ENCODE measurements at places on chromosomes 6 and 20. TPM values are rescaled to one million over a fixed set of nuclear protein-coding genes. Genes with fewer than 3 reads are reported as not detected.

DNA sequence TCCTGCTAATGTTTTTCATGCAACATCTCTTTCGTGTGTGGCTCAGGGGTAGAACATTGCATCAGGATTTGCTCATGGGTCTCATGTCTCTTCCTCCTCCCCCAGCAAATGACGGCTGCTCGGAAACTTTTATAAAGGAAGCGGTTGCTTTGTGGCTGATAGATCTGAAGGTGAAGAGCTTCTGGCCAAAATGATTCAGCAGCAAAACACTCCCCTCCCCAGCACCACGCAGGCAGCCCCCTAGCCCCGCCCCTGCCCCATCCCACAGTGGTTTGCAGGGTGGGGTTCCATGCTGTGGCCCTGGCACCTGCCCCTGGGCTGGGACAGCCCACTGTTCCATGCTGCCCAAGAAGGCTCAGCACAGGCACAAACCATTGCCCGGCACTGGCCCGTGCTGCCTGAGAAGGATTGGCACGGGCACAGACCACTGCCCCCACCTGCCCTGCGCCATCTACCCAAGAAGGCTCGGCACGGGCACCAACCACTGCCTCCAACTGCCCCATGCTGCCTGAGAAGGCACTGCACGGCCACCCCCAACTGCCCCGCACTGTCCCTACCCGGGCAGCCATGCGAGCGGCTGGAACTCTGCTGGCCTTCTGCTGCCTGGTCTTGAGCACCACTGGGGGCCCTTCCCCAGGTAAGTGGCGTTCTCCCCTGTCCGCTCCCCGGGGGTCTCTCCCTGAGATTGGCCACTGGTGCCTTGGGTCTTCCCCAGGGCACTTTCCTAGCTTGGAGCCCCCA is at the start of gene CST7:
CST7 (plus strand) TSS at position 331 of the 741 bp plus-strand sequence; CDS start at position 568, 237 bp downstream.
- no peak for DNase-seq

- DNase-seq, result no peak
Measured at GRCh38 chr20:16848526-16848925, 100.4 kb downstream of the OTOR start.

GRCh38 chr6:107692351-107692750 is 131.8 kb downstream of the SCML4 start:
- DNase-seq, result no peak

Gene BPIFB2
- total RNA-seq, result not detected

- no peak for DNase-seq
Measured at GRCh38 chr6:52779237-52779636, 16.0 kb upstream of the GSTA2 start.

Gene RNF144B
- total RNA-seq, result 23.2 TPM

Gene CRISP3
- 0.80 TPM for total RNA-seq

Gene DSTN
- 142 TPM for total RNA-seq

Gene GTSF1L
- total RNA-seq, result not detected

DNA sequence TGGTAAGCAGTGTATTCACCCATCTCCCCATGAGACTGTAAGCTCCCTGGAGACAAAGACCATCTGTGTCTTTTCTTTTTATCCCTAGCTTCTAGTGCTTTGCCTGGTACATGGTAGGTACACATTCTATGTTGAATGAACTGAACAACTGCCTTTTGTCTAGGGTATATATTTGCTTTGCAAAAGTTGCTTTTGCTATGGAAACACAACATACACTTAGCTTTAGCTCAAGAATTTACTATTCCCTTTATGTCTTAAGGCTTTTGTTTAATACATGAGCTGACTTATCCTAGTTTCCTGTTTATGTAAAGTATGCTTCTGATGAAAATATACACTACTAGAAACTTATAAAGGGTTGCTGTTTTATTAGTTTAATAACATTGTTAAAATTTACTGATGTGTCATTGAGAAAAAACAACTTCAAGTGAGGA is 198.2 kb downstream of the PRL start:
- no peak for DNase-seq

DNA sequence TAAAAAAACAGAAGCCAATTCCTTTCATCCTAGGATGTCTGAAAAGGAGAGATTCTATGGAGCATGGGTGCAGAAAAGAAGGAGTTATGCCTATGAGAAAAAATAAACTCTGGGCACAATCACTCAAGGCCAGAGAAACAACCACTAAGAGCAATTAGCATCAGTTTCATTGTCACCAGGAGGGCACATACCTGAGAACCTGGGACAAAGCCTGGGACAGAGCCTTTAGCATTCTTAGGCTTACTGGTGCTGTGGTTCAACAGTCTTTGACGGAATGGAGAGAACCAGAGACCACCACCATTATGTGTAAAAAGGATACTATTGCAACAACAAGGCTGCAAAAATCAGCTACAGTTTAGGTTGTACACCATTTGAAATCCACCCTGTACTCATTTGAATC is 29.4 kb upstream of the BCKDHB start:
- no peak for DNase-seq

- no peak for DNase-seq
Measured at GRCh38 chr6:144264270-144265060, 20.7 kb upstream of the UTRN start.

GRCh38 chr6:128379577-128379976 is 140.8 kb downstream of the PTPRK start:
- DNase-seq, result no peak

DNA sequence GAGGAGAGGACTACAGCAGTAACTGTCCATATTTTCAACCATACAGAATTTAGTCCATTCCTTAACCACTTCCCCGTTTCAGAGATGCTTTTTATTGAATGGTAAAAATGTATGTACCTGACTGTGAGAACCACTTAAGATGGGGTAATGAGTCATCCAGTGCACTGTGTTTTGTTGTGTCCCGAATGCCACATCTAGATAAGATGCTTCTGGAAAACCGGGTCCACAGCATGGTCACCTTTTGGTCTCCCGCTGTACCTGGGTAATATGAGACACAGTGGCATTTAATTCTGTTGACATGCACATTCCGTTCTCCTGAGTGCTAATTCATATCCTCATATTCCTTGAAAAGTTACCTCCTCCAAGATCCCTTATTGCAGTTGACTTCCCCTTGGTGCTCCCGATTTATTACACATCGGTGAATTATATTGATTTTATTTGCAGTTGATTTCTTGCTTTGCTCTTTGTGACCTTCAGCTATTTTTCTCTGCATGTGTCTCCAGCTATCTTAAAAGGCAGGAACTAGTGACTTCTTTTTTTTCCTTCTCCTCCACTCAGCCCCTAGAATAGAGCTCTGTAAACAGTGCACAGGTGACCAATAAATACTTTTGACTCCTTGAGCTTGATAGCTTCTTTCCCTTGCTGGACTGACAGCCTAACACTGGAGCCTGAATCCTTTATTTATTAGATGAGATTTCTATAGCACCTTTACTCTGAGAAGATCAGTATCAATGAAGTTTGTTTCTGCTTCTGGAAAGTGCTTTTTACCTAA is 314.6 kb downstream of the ZFAND3 start:
- DNase-seq, result no peak

GRCh38 chr6:3797231-3798054 is 45.9 kb upstream of the PXDC1 start:
- no peak for DNase-seq

GRCh38 chr20:22348010-22348409 is 236.4 kb downstream of the FOXA2 start:
- no peak for DNase-seq

Gene SAYSD1
- 10.8 TPM for total RNA-seq

GRCh38 chr6:105135056-105135455 is 44.8 kb downstream of the POPDC3 start:
- DNase-seq, result no peak

DNA sequence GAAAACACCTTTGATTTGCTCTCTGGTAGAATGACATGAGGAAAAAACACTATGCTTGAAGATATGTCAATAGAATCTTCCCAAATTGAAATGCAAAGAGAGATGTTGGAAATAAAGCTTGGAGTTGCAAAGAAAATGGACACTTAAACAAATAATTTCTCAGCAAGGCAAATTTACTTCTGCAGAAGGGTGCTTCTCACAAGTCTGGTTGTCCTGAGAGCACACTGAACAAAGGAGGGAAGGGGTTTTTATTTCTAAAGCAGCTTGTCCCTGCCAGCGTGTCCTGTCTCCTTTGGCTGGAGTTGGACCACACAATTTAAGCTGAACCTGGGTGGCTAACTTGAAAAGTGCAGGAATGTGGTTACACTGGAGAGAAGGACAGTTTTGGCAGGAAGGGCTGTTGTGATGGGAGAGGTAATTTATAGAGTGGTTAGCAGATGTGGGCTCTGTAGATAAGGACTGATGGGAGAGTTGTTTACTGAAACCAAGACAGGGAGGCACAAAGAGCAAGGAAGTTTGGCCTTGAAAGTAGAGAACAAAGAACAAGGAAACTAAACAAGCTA is 454.6 kb upstream of the EYS start:
- DNase-seq, result no peak

Gene FRS3
- 8.8 TPM for total RNA-seq

GRCh38 chr6:36777801-36778200 is 61.4 kb downstream of the CPNE5 start:
- no peak for DNase-seq

- peak; percentile 51 for DNase-seq
Measured at GRCh38 chr6:106608080-106608668, 21.1 kb downstream of the RTN4IP1 start.

- no peak for DNase-seq
Measured at GRCh38 chr6:114611696-114612095, 268.9 kb upstream of the HS3ST5 start.

Measured in endothelial cell (in vitro differentiated cells).